Upper lobe of right lung (tissue), 1 donor: ENCODE measurements at places on chromosomes 11 and 22.
A peak's percentile ranks its signal among the peaks of the same experiment; 100 is the strongest.

DNA sequence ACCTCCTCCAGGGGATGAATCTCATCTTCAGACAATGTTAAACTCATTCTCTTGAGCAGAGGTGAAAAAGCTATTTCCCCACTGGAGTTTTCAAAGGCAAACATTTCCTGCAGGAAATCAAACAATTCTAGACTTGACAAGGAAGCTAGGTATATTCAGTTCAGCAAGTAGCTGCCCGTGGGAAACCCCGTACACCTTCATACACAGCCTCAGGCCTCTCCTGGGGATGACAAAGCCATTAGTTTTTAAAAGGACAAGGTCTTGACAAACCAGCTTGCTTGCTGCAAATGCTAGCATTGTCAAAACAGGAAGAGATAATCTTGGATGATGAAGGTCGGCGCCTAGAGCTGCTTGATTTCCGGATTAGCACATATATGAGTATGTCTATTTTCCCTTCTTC is 1630.8 kb upstream of the TENM4 start:
- DNase-seq, result no peak

DNA sequence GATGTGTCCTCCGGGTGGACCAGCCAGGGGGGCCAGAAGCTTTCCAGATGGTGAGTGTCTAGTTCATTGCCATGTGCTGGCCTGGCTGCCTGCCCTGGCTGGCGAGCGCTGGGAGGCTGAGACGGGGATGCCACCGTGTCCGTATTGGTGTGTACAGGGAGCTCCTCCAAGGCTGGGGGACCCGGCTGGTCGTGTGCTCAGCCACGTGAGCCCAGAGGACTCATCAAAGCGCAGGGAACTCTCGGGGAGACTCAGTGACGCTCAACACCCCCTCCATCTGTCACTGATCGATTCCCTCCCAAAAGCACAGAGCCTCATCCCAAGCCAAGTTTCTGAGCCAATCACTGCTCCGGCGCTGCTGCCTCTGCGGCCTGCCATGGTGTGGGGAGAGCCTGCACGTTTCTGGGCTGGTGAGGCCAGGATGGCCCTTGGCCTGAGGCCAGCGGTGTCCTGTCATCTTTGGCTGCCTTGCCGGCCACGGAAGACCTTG is 423.7 kb downstream of the SHANK2 start:
- DNase-seq, result no peak

DNA sequence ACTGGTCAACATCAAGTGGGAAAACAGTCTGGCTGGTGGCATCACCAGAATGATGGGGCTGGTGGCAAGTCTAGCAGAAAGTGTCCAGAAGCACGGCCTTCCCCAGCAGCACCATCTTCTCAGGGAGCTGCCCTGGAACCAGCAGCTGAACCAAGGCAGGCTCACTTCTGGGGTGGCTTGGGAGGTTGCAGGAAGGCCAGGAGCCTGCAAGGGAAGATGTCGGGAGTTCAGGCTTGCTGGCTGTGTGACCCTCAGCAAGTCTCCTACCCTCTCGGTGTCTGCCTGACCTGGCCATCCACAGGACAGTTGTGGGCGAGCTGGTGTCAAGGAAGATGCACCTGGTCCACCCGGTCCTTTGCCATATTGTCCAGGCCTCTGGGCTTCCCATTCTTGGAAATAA is 2.3 kb upstream of the PNPLA5 start:
- peak; percentile 47 for DNase-seq

GRCh38 chr22:45632791-45633515 is 38.7 kb upstream of the ATXN10 start:
- DNase-seq, result peak; percentile 41

DNA sequence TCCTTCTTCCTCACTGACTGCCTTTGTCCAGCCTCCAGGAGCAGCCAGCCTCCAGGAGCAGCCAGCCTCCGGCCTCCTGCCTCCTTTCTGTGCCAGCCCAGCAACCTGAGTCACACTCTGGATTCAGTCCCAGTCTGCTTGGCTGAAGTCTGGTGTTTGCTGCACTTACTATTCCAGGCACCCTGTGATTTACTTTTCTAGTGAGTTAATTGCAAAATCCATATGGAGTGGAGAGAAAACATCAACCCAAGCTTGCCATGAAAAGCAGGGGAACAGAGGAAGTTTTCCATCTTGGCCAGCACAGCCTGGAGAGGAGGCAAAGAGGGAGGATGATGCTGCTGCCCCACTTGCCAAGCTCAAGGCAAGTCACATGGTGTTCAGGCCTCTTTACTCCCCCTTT is 400.5 kb downstream of the TENM4 start:
- no peak for DNase-seq

GRCh38 chr11:115162919-115163318 is 341.3 kb downstream of the CADM1 start:
- DNase-seq, result no peak

- no peak for DNase-seq
Measured at GRCh38 chr11:82536706-82537105, 197.0 kb downstream of the FAM181B start.

DNA sequence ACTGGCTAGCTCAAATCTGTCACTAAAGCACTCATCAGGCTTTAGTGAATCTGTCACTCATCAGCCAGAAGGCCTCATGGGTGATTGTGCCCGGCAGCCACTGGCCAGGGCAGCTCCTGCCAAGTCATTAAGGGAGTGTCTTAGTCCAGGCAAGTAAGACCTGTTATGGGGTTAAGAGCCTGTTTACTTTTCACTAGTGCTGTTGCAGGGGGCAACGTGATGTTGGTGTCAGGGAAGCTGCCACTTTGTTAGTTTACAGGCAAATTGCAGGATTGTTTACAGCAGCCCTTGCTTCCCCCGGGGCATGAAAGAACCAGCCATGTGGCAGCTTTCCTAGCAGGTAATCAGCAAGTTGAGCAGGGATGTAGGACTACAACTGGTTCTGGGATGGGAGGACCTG is 155.6 kb upstream of the NCAM1 start:
- DNase-seq, result no peak

DNA sequence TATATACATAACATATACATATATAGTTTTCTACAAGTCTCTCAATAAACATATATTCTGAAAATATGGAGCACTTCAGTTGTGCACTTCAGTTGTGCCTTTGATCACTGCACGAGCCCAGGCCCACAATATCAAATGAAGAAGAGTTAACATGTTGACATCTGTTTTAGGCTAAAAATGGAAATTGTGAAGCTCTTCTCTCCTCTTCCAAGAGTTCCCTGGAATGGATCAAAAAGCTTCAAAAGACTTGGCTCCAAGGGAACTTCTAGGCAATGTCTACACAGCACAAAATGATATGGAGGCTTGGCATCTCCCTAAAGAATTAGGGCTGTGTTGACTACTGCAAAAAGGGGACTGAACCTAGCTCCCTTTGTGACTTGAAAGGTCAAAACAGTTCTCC is 36.9 kb downstream of the MAML2 start:
- DNase-seq, result no peak

GRCh38 chr11:99568808-99569207 is 548.1 kb downstream of the CNTN5 start:
- no peak for DNase-seq

GRCh38 chr11:75481223-75481921 is 44.4 kb downstream of the GDPD5 start:
- no peak for DNase-seq

DNA sequence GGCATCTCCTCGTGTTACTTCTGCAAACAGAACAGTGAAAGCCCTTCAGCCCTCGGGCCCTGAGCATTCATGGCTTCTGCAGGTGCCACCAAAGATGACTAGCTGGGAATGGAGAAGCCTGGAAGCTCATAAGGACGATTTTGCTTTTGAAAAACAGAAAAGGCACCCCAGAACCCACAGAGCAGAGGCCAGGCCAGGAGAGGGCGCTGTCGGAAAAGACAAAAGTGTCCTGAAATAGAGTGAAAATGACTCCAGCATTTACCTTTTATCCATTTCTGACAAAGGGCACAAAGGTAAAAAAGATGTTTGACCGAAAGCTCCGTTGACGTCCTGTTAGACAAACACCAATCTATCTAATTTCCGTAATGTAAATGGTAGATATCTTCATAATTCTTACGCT is 37.6 kb downstream of the ZNF195 start:
- DNase-seq, result peak; percentile 80

- no peak for DNase-seq
Measured at GRCh38 chr22:46547179-46547882, 9.9 kb upstream of the CELSR1 start.
